ENCODE measurements at places on chromosomes 7 and 10.

- peak; percentile 9 for DNase-seq
Observed at GRCh38 chr10:133466683-133467275, 13.0 kb downstream of the SCART1 start.

DNA sequence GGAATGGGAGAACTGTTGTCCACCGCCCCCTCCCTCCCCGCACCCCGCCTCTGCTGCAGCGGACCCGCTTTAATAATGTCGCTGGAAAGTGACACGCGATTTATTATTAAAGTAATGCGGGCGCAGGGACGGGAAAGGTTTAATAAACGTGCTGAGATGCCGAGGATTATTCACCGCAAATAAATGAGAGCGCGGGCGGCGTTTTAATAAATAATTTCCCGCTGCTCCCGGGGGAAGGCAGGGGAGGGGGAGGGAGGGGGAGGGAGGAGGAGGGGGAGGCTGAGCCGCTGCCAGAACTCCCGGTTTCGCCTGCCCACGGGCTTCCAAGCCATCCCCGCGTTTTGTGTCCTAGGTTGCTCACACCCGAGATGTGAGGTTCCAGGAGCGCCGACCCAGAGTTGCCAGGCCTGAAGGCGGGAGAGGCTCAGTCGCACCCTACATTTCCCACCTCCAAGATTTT, 5.1 kb downstream of the KAZALD1 start:
- DNase-seq = no peak

DNA sequence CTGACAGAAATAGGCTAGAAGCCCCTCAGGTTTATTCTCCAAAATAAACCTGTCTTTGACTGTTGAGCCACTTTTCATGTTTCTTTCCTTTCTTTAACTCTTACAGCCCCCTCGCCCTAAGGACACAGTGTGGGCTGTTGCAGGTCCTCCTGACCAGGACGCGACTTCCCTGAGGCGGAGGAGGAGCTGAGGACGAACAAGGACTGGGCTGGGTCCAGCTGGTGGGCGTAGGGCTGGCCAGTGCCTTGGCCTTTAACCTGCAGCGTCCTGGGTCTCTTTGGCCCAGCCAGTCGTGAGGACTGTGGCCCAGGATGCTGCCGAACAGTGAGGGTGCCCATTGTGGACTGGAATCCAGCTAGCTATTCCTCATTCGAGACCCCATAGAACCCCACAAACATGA, 13.4 kb upstream of the BMS1 start:
- no peak for DNase-seq

- no peak for DNase-seq
Observed at GRCh38 chr10:31131251-31131650, 99.6 kb upstream of the ZNF438 start.

DNA sequence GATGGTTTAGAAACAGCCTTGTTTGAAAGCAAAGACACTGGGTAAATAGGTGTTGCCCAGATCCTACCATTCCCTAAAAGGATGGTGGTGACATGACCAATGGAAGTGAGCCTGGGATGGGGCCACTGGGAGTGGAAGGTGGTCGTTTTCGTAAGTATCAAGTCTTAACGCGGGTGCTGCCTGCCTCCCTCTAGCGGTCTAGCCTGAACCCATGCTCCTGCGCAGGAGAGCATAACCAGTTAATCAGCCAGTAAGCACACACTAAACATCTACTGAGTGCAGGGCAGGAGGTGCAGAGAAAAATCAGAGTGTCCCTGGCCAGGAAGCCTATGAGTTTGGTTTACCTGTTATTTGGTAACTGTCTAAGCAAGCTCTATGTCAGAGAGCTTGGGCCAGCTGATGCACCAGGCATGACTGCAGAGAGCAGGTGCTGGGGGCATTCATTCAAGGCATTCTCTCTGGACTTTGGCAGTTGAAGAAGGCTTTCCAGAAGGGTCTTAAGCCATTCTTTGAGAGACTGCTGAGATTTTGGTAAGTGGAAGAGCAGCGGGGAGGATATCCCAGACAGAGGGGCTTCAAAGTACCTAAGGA, 930 bp downstream of the GARIN1A start:
- peak; percentile 46 for DNase-seq

DNA sequence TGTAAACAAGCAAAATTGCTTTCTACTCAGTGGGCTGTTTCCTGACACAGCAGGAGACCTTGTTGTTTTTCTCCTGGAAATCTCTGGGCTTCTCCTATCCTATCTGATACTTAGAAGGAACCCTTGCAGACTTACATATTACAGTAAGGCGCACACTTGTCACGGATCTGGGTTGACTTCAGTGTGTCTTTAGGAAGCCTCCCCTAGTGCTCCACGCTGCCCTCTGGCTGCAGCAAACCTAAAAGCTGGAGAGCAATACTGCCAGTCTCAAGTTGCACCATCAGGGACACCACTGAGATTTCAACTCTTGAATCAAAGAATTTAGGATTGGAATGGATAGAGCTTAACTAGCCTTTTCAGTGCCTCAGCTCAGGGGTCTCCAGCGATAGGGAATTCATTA, 495.3 kb downstream of the LRMDA start:
- no peak for DNase-seq

GRCh38 chr10:70234668-70235447, 1.6 kb upstream of the PPA1 start:
- no peak for DNase-seq

- DNase-seq = no peak
Observed at GRCh38 chr10:23281044-23281433, 63.6 kb downstream of the C10orf67 start.

DNA sequence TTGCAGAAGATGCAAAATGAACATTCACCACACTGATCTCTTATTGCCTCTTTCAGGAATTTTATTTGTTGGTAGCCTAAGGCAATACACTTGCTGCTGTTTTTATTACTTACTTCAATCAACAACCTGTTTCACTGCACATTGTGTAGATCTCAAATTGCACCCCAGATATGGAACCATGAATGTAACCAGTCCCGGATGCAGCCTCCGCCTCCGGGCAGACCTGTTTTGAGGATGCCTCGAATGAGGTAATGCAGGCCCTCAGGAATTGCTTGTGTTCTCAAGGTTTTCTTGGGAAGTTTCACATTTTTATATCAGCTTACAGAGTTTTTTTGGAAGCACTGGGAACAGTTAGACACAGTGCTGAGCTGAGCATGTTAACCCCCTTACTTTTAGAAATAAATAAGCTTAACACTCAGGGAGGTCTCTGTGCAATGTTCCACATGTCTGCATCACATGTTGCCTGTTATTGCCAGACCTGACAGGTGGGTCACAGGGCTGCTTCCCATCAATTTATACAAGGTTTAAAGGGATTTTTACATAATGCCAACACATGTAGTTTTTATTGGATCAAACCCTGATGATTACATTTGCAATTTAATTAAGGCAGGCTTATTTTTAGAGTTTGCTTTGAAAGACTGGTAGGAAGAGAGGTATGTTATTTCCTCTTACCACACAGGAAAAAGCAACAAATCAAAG, 193.1 kb upstream of the POM121L12 start:
- no peak for DNase-seq

- DNase-seq = no peak
Observed at GRCh38 chr10:43595739-43596298, 10.4 kb upstream of the ZNF485 start.

GRCh38 chr7:123750389-123751230, 1.8 kb upstream of the WASL start:
- no peak for DNase-seq

- DNase-seq = no peak
Observed at GRCh38 chr7:77430927-77431326, 14.8 kb upstream of the GSAP start.

- DNase-seq = no peak
Observed at GRCh38 chr10:131245475-131246059, 66.0 kb downstream of the TCERG1L start.

DNA sequence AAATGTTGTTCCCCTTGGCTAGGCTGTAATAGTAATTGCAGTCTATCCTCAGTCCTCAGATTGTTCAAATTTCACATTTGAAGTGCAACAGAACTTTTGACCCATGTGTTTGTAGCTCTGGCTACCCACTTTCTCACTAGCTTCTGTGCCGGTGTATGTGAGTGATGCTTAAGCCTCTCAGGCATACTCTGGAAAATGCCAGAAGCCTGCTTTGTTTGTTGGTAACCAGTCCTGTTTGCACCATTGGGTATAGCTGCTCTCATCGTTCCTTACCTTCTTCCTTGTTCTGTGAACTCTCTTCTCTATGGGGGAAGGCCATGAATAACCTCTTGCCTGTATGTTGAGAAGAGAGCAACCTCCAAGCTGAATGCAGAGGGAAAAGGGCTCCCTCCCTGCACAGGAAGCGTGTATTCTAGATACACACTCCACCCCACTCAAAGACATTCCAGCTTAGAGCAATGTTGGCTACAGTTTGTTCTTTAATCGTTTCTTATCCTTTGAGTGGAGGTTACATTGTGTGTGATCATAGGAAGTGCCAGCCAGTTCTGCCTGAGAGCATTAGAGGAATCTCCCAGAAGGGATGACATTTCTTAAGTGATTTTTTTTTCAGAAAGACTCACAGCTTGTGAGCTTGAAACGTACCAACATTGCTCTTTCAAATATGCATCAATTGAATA, 40.5 kb downstream of the C1QL3 start:
- no peak for DNase-seq

DNA sequence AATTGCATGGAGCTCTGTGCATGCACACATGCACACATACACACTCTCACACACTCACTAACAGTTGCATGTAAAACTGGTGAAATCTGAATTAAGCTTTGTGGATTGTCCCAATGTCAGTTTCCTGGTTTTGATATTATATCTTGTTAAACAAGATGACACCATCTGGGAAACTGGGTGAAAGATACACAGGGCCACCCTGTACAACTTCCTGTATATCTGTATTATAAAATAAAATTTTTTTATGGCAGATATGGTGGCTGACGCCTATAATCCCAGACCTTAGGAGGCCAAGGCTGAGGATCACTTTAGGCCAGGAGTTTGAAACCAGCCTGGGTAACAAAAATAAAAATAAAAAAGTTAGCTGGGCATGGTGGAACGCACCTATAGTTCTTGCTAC, 87.4 kb downstream of the PTPN20 start:
- DNase-seq = no peak

DNA sequence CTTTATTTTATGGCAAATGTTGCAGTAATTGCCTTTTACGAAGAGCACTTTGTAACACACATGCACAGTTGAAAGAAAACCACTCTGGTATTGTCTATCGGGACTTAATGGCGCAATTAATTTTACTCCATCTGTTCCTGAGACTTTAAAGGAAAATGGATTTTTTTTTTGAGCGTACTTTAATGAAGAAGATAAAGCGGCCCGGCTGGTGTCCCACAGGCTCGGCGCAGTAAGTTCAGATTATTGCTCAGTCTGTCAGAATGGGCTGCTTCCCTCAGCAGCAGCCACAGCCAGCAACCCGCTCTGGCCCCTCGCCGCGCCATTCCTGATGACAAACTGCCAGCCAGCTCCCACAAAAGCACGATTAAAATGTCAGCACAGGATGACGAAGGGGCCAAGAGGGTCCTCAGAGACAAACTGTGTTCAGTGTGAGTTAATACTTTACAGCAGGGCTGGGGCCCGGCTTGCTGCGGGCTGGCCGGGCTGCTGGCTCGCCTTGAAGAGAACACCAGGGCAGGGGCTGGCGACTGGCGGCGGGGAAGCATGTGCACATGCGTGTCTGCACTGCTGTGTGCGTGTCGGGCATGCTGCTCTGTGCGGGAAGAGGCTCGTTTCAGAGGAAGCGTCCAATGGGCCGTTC, 501.0 kb upstream of the GALNT17 start:
- DNase-seq = no peak

DNA sequence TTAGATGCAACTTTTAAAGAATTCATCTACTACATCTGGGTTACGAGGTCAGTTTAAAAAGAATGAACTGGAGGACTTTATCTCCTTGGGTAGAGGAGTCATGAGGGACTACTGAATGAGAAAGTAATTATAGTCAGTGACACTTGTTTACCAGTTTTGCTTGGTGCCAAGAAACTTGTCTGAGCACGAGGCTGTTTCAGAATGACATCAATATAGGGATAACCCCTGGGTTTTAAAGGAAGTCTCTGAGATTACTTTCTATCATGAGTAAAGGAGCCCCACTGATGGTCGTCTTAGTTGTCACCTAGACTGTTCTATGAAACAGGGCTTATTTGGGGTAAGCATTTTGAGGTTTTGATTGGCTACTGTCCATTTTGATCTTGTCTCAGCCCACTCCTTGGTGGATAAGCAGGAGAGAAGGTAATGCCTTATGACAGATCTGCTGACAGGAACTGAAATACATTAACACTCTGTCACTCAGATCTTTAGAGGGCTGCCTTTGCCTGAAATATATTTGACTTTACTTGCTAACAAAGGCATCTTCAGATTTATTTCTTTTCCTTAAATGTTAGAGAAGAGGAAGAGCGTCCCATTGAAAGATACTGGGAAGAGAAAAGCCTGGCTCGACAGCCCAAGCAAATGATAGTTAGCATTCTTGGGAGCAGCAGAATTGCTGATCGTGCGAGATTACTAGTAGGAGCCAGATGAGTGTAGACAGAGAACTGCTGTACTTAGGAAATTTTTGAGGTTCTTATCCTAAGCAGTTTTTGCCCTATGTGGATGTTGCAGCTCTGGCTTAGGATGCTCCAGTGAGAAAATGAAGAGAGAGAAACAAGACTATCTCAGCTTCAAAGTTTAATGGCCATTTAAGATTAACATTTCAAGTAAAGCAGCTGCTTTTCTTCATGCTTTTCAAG, 299.2 kb upstream of the LRGUK start:
- peak; percentile 19 for DNase-seq

GRCh38 chr10:103040418-103040817, 122.3 kb downstream of the CNNM2 start:
- DNase-seq = no peak
